ENCODE measurements at places on chromosomes 16 and 17.
A peak's percentile ranks its signal among the peaks of the same experiment; 100 is the strongest.

DNA sequence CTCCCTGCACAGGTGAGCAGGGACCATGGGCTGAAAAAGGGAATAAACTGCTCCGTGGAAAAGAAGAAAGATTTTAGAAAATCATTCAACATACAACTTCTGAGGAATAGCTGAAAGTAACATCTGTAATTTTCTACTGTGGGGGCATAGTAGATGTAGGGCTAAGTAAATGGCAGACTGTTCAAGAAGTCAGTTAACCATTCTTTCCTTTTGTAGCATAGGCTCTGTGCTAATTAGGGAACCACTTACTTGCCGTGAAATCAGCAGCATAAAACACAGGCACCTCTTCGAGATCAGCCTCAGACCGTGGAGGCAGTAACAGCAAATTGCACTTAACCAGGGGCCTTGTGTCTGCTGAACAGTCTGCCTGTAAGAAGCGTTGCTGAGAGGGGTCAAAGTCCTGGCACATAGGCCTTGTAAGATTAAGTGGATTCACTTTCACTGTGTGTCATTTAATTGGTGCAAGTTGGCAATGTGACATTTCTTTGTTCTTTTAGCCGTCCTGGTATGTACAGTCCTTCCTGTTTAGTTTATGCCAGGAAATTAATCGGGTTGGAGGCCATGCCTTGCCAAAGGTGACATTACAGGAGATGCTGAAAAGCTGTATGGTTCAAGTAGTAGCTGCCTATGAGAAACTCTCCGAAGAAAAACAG lies 10.4 kb downstream of the COG1 start:
- no peak for DNase-seq

GRCh38 chr16:25256695-25257469 lies 763 bp downstream of the ZKSCAN2 start:
- DNase-seq: no peak

GRCh38 chr17:38604479-38605403 lies 1.0 kb downstream of the SRCIN1 start:
- peak; percentile 4 for DNase-seq

DNA sequence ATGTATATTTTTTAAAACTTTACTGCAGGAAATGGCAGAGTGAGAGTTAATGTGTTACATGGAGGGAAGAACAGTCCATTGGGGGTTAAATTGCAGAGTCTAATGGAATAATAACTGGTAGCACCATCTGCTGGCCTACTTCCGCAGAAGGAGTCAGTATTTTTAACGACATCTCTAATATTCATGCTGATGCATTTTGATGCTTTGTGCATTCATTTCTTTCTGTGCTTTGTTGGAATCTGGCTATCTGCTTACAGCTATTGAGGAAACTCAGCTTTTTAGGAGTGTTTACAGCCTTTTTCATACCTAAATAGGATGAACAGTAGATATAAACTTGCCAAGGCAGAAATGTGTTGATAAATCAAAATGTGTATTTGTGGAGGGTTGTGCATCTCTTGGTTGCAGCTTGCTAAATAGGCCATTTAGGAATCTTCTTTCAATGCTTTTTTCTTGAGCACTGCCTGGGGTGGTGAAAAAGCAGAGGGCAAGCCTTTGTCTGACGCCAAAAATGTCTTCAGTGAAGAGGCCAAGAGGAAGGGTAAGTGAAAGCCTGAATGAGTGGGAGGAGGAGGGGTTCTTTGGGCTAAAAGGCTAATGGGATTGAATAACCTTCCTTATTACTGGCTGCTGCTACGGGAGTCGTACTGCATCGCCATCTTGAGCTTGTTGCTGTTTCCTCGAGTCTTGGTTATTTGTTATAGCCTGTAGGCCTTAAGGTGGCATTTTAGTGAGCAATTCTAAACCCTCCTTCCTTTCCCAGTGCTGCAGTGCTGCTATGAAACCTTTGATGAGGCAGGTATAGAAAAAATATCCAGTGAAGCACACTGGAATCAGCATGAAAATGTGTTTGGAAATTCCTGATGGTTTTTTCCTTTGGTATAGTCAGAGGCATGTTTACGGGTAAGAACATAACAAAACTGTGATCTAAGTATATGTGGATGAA lies 153.3 kb downstream of the CHD9 start:
- peak; percentile 11 for DNase-seq

GRCh38 chr17:30236297-30236624 lies 764 bp upstream of the SLC6A4 start:
- DNase-seq: no peak

- no peak for DNase-seq
These were observed 110.4 kb upstream of the HAS3 start for GRCh38 chr16:68995011-68995504.
